ENCODE measurements at places on chromosomes 4 and X.
A peak's percentile ranks its signal among the peaks of the same experiment; 100 is the strongest.

DNA sequence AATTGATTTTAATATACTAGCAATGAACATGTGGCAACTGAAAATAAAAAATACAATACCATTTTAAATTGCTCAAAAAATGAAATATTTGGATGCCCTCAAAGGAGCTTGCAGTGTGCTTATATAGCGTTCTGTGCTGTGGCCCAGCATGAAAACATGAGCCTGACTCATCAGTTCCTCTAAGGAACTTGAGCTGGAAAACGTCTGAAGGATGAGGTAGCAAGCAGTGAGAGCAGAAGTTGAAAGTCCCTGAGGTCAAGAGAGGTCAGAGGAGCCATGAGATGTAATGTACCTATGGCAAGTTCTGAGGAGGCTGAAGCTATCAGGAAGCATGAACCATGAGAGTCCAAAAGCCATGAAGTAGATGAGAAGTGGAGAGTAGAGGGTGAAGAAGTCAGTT lies 59.7 kb downstream of the HMGB3 start:
- no peak for DNase-seq

- peak; percentile 34 for DNase-seq
Observed at GRCh38 chr4:80266253-80266901, at the start of gene FGF5. TSS of gene FGF5 (plus strand) at chr4:80266664. CDS start at chr4:80266825, 161 bp downstream.

GRCh38 chrX:9539605-9540387 lies 74.9 kb downstream of the TBL1X start:
- DNase-seq: no peak

GRCh38 chrX:31356275-31357212 lies 284.7 kb upstream of the FTHL17 start:
- no peak for DNase-seq

DNA sequence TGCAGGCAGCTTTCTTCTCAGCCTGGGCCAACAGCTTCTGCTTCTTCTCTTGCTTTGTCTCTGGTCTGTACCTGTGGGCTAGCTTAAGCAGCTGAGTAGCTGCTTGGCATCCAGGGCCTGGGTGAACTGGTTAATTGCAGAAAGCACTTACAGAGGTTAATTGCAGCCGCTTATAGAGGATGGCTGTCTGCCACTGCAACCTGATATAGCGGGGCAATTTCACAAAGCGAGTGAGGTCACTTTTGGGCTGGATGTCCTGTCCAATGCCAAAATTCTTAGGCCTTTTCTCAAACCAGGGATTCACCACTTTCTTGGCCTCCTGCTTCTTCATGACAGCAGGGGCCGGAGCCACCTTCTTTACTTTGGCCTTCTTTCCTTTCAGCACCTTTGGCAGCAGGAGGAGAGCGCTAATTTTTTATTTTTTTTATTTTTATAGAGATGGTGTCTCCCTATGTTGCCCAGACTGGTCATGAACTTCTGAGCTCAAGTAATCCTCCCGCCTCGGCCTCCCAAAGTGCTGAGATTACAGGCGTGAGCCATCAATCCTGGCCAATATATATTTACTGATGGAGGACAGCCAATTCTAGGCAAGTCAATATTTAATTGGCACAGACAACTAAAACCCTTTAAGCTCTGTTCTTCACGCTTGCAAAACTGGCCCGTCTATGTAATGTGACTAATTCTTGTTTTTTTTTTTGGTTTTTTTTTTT lies 61.0 kb downstream of the ENOPH1 start:
- DNase-seq: no peak

- DNase-seq: no peak
Observed at GRCh38 chrX:68424719-68425118, 8.6 kb downstream of the OPHN1 start.

DNA sequence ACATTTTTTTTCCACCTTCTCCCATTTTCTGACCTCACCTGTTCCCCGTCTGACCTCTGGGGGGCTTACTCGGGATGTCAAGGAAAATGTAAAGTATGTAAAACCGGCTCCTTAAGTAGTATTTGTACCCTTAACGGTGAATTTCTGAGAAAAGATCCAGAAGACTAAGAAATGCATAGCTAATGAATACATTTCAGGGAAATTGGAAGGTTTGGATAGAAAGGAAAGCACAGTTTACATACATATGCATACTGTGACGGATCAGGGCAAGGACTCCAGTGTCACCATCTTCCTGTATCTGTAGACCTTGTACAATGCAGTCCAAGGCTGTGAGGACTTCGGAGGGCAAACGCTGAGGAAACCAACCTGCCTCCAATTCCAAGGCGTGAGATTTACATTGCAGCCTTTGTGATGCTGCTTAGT lies 2185.9 kb upstream of the TENM3 start:
- DNase-seq: peak; percentile 24

GRCh38 chr4:108264693-108265092 lies 96.0 kb upstream of the LEF1 start:
- DNase-seq: no peak

DNA sequence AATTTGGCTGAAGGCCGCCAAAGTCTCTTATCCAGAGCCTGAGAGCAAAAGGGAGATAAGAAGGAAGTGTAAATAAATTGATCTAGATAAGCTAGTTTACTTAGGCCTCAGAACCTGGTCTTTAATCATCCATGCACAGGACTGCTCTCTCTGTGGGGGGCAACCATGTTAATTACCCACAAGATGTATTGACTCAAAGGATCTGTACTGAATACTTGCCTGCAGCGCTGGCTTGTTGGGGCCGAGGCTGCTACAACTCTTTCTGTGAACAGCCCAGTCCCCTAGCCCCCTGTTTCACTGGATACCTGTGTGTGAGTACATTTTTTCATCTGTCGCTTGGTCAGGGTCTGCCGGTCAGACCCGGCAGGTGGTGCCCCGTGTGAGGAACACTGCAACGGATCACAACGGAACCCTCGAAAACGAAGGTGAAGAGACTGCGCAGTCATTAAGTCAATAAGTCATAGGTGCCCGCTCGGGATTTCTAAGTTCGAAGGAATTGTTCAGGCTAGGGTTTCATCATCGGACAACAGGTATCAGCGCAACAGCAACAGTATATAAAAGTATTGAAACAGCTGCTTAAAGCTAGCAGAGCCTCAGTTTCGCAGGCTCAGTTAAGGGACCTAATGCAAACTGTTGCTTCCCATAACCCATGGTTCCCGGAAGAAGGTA lies 8.3 kb downstream of the MAGEA11 start:
- no peak for DNase-seq

GRCh38 chr4:112290341-112290740 lies 4.6 kb upstream of the TIFA start:
- no peak for DNase-seq

DNA sequence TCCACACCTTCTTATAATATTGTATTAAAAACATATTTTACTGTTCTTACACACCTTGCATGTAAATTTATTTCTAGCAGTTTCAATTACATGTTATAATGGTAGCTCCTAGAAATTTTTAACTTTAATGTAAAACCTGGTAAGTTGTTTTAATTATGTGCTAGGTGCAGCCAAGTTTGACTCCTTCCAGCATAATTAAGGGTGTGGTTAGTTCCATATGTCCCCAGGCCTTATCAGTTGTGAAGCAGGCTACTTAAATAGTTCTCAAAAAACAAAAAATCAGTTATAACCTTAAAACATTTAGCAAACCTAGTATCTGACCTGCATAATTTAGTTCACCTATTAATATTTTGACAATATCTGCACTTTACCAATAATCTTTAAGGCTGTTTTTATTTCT lies 26.9 kb upstream of the PASD1 start:
- no peak for DNase-seq

DNA sequence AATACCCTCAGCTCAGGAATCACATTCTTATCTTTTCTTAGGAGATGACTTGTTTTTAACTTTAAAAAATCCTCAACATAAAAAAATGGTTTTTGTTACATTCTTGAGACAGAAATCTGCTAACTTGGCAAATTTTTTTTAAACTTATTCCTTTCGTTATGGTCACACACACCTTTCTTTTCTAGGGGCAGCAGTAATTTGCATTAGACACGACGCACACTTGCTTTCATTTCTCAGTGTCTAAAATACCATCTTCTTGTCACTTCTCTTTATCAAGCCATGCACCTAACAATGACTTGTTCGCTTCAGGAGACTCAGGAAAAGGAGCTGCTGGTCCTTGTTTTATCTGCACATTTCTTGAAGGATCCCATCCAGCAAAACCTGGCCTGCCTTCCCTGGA lies 112.6 kb upstream of the TBL1X start:
- no peak for DNase-seq

GRCh38 chr4:164287173-164287572 lies 466.8 kb upstream of the SMIM31 start:
- no peak for DNase-seq

GRCh38 chr4:7487502-7487901 lies 52.8 kb upstream of the PSAPL1 start:
- DNase-seq: no peak

DNA sequence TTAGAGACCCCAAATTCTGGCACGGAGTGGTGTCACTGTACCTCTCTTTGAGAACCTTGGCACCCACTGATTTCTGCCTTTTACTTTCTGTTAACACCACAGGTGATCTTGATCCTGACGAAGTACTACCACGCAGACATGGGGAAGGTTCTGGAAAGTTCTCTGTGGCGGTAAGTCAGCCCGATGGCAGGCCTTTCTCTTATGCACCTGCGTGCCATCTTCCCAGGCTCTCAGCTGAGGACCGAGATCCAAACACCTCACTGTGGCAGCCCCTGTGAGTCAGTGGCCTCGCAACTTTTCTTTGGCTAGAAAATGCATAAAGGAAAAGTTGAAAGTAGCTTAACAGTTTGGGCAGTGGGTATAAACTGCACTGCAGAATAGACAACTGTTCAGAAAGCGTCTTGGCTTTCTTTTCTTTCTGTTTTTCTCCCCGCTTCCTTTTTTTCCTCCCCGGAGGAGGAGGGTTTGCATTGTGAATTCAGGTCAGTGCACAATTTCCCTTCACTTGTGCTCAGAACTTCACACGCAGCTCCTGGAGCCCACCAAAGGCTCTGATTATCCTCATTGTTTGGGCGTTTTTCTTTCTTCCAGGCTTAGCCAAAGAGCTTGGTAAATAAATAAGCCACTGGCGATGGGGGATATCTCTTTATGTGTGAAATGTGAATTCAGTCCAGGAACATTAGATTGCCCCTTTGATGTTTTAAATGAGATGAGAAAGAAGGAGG lies 38.4 kb downstream of the PSAPL1 start:
- DNase-seq: no peak

DNA sequence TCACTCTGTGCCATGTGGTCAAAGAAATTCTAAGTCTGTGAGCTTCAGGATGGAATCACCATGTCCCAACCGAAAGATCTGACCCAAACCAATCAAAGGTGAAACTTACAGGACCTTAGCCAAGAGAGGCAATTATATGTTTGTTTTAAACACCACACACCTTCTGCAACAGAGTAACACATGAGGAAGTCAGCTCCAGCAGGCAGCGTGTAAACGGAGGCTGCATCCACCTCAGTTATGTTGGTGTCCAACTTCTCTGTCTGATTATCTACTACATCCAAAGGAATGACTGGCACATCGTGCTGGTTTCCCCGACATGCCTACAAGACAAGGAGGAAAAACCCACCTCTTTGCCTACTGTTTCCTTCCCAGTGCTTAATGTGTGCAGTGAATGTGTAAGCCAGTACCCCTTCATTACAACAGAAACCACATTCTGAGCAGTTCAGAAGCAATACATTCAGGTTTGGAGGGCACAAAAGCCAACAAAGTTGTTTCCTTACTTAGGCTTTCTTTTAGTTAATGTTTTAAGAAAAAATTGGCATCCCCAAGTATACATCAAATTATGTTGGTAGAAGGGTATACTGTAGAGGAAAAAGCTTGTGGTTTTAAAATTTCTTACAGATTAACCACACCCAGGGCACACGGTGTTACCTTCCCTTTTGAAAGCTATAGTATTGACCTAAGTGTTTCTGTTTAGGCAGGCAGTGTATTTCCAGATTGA lies 12.4 kb downstream of the CASP6 start:
- DNase-seq: no peak

GRCh38 chr4:88573995-88574394 lies 18.3 kb upstream of the HERC3 start:
- no peak for DNase-seq

DNA sequence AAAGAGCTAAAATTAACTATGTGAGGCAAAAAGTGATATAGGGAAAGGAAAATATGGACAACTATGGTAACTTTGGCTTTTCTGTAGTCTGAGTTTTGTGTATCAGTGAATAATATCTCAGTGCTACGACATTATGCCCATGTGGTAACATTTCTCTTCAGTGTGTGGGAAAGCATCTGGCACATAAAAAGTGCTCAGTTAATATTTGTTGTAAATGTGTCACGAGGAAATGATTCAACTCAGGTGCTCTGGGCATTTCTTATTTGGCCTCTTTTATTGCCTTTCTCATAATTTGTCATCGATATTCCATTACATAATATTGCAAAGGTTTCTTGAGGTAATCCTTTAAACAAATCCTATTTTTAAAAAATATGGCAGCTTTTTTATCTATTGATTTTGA lies 17.6 kb downstream of the OFD1 start:
- no peak for DNase-seq

GRCh38 chrX:12844319-12844718 lies 22.6 kb upstream of the TLR7 start:
- no peak for DNase-seq

DNA sequence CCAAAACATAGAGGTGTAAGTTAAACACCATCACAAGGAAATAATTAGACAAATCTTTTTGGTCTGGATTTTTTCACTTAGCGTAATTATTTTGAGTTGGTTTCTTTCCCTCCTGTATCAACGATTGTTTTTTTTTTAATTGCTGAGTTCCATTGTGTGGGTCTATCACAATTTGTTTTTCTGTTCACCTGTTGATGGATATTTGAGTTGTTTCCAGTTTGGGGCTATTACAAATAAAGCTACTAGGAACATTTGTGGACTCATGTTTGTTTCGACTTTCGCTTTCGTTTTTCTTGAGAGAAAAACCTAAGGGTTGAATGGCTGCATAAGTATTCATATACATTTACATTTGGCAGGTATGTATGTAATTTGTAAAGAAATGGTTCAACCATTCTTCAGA lies 20.4 kb upstream of the FBXW7 start:
- DNase-seq: no peak

DNA sequence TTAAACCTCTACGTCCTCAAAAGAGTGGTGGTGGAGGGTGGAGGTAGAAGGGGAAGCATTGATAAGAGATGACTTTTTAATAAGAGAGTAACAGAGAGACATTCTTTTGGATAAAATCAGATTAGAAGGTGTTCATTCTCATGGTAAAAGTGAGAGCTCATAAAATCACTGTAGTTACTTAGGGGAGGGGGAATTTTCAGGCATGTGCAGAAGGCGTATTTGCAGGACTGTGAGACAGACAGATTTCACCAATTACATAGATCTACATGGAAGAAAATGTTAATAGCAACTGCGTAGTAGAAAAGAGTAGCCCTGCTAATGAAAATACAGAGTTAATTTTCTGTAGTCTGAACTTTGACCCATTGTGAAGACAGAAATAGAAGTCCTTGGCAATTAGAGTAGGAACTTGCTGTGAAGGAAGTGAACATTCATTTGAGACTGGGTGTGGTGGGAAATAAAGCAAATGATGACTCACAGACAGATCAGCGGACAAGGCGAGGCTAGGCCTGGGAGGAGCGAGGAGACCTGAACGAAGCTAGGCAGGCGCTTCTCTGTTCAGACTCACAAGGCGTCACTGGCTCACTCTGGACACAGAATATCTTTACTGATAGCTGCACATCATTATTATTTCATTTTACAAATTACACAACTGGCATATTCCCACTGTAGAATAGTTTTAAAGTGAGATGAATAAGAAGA lies 57.2 kb upstream of the FAM9C start:
- DNase-seq: peak; percentile 92

GRCh38 chr4:156685308-156685707 lies 286.3 kb downstream of the PDGFC start:
- DNase-seq: no peak
